ENCODE measurements at places on chromosomes 3 and 15. TPM values are rescaled to one million over a fixed set of nuclear protein-coding genes. Genes with fewer than 3 reads are reported as not detected.

The CPLX3 gene
- total RNA-seq = not detected

GRCh38 chr15:88833731-88834100 is 30.5 kb downstream of the ACAN start:
- H3K27me3 ChIP-seq = no peaks in the 10 kb centered on the region
- H3K36me3 ChIP-seq = no peaks in the 10 kb centered on the region
- H3K4me1 ChIP-seq = no peaks in the 10 kb centered on the region

The CALML4 gene
- 19.5 TPM for total RNA-seq

GRCh38 chr3:60839246-60839645 is 412.0 kb downstream of the FHIT start:
- peaks cover 5% of the 10 kb centered on the region for H3K4me1 ChIP-seq
- DNase-seq = no peak
- H3K4me3 ChIP-seq = no peak overlapping the region
- H3K27me3 ChIP-seq = no peaks in the 10 kb centered on the region

The LEKR1 gene
- total RNA-seq = 1.6 TPM

The GLDN gene
- 0.82 TPM for total RNA-seq

All from Caco-2 (cell line).